RKO (cell line): ENCODE measurements at places on chromosomes 16 and 17.

DNA sequence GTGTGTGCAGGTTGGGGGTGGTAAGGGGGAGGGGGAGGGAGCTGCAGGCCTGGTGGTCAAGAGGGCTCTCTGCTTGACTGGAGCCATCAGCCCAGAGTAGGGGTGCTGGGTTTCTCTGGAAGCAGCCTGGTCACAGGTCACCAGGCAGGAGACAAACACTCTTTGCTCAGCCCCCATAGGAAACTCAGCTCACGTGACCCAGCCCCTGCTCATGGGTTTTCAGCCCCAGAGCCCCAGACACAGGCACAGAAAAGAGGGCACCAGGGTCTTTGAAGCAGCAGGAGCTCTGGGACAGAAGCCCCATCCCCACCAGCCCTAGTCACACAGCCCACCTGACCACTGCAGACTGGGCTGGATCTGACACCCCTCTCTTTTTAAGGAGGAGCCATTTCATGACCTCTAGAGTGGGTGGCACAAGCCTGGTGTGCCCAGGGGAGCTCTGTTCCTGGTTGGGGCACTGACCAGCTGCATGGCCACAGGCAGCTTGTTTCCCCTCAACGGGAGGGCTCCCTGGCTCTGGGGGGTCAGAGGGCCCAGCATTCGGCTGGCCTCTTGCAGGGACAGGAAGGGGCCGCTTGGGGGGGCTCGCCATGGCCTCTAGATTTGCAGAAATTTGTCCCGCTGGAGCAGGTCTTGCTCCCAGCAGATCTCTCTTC lies 13.8 kb upstream of the CD79B start:
- no peak for DNase-seq

- DNase-seq = no peak
These were observed 19.4 kb downstream of the PLCG2 start for GRCh38 chr16:81798311-81799137.

DNA sequence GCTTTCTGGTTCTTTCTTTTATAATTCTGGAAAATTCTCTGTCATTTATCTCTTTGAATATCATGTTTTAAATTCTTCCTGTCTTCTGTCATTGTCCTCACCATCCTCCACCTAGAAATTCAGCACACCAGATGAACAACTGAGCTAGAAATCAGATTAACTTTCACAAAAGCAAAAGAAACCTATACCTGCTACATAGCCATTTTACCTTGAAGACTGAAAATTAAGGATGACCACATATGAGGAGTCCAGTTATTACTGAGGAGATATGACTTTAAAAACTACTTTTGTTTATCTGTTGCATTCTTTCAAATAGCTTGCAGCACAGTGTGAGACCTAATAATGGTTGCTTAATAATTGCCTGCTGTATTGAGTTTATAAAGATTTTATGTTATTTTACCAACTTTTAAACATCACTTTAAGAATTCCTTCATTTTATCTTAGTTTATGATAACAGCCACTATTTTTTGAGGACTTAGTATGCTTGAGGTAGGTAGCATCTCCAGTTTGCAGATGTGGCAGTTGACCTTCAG lies 104.3 kb downstream of the BCAS3 start:
- DNase-seq = no peak

DNA sequence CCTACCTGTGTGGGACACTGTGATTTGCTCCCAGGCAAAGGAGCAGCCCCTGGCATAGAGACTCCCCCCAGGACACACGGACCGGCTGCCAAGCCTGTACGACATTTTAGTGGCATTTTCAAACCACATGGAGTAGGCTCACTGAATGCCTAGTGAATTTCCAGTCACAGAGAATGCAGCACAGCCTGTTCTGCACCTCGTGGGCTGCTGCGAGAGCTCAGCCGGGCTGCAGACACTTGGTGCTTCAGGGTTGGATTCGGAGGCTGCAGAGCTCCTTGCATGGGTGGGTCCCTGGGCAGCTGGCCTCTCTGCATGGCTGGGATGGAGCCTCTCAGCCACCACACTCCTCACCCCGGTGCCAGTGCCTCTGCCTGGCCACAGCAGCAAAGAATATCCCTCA lies 51.2 kb upstream of the HNF1B start:
- no peak for DNase-seq

- peak; percentile 78 for DNase-seq
These were observed at the start of the genes ARSG and SLC16A6 for GRCh38 chr17:68290955-68291835. ARSG (plus strand) TSS chr17:68291495; CDS start chr17:68307494, 15,999 bp downstream. SLC16A6 (minus strand) TSS chr17:68291127; CDS start chr17:68278320, 12,807 bp downstream.
